Upper lobe of right lung (tissue), 1 donor: ENCODE measurements at places on chromosomes 12 and 14.

DNA sequence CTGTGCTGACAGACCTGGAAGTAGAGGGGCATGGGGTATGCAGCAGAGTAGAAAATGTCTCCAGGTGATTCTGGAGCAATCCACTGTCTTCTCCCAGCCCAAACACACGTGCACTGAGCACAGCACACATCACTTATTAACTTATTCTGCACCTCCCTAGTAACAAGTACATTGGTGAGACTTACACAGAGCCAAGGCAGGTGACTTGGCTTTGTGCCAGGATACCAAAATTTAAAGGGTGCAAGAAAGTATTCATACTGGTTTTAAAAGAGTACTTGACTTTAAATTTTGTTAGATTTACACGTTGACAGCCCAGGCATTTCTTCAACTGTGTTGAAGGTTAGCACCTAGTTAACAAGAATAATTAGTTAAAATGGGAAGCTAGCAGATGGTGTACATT is 11.1 kb upstream of the CARMIL3 start:
- no peaks in the 10 kb centered on the region for H3K27me3 ChIP-seq
- DNase-seq = no peak
- no peak overlapping the region for H3K4me3 ChIP-seq
- no peaks in the 10 kb centered on the region for H3K36me3 ChIP-seq

DNA sequence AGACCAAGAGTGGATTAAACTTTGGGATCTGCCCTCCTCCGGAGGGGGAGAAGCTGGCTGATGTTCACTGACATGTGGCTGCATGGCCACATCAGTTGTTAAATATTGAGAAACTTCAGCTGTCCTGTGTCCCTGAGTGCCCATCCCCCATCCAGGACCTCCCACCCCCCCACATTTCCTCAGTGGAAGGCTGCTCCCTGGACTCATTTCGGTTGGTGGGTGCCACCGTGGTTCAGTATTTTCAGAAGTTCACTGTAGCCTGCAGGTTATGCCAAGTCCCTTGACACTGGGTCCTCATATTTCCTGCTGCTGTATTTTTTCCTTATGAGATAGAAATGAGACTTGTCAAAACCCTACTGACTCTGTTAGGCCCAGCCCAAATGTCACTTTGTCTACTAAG is 302.4 kb downstream of the CACNA1C start:
- no peaks in the 10 kb centered on the region for H3K36me3 ChIP-seq
- no peak overlapping the region for H3K4me3 ChIP-seq
- H3K4me1 ChIP-seq = peaks cover 16% of the 10 kb centered on the region
- no peak for DNase-seq

DNA sequence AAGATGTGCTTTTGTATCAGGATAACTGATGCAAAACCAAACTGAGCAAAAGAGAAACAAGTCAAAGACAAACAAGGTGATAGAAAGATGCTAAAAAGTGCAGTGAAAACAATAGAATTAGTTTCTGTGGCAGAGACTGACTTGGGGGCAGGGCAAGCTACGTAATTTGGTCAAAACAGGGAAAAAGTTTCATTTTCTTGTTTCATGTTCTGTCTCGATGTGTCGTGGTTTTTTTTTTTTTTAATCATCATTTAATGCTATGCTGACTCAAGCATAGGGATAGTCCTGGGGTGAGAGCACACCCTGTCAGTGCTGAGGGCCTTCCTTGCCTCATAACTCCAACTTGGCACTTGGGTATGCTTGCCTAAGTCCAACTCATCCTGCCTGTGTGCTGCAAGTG is 144.1 kb upstream of the PTPRQ start:
- DNase-seq = no peak
- H3K27ac ChIP-seq = no peak overlapping the region
- no peaks in the 10 kb centered on the region for H3K36me3 ChIP-seq
- no peak overlapping the region for H3K4me3 ChIP-seq

GRCh38 chr12:48788854-48789775 is at the start of gene ADCY6:
ADCY6 (minus strand) TSS chr12:48789089; CDS start chr12:48783434, 5,655 bp downstream.
- DNase-seq = peak; percentile 92
- peak within 1 kb of the TSS; percentile 89 for H3K27ac ChIP-seq
- H3K27me3 ChIP-seq = no peaks in the 10 kb centered on the region
- peak within 1 kb of the TSS; percentile 85 for H3K4me3 ChIP-seq
- H3K4me1 ChIP-seq = peaks cover 12% of the 10 kb centered on the region
- no peaks in the 10 kb centered on the region for H3K36me3 ChIP-seq

DNA sequence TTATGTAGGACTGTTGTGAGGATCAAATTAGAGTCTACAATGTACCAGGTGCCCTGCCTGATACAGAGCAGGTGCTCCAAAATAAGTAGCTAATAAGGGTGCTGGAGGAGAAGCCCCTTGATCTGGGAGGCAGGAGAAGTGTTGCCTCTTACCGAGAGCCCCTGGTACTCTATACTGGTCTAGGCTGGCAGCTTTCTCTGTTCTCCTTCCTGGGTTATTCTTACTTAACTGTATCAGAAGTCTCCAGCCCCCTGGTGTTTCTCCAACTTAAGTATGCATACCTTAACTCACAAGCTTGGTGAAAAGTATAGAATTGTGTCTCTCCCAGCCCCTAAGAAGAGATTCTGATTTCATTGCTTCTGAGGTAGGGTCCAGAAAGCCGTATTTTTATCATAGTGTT is 254.9 kb downstream of the LRIG3 start:
- DNase-seq = no peak
- no peak overlapping the region for H3K4me3 ChIP-seq
- no peaks in the 10 kb centered on the region for H3K36me3 ChIP-seq
- no peaks in the 10 kb centered on the region for H3K27me3 ChIP-seq
- H3K27ac ChIP-seq = no peak overlapping the region

DNA sequence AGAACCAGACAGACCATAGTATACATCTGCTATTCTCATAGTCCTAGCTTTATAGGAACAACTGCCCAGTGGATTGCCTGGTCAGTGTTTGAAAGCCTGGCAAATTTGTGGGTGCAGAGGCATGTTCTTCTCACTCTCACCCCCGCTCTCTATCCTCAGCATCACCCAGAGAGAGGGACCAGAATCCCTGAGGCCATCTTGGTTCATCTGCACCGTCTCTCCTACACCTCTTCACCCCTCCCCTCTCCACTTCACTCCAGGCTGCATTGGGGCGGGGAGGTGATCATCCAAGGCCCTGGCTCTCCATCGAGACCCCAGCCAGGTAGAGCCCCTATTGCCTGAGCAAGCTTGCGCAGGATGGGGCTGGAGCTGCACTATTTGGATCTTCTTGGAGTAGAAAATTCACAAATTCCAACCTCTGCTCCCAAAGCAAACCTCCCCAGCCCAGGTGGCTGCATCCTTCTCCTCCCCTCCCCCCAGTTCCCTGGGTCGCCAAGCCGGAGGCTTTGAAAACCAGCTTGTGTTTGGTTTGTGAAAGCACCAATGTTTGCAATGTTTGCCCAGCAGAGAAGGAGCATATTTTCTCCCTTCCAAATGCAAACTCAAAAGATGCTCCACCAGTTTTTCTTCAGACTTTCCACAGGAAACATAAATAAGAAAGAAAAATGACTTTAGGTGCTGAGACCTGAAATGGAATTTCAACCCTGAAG is 18.6 kb upstream of the COL2A1 start:
- peaks cover 6% of the 10 kb centered on the region for H3K4me1 ChIP-seq
- no peak overlapping the region for H3K4me3 ChIP-seq
- no peak for DNase-seq
- no peaks in the 10 kb centered on the region for H3K36me3 ChIP-seq

DNA sequence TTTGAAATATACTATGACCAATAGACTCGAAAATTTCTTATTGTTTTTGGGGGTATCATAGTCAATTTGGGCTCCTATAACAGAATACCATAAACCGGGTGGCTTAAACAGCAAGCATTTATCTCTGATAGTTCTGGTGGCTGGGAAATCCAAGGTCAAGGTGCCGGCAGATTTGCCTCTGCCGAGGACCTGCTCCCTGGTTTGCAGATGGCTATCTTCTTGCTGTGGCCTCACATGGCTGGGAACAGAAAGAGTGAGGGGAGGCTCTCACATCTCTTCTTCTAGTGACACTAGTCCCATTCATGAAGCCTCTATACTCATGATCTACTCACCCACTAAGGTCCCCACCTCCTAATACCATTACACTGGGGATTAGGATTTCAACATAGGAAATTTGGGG is 70.7 kb downstream of the BORCS5 start:
- H3K27ac ChIP-seq = no peak overlapping the region
- no peaks in the 10 kb centered on the region for H3K36me3 ChIP-seq
- DNase-seq = no peak

DNA sequence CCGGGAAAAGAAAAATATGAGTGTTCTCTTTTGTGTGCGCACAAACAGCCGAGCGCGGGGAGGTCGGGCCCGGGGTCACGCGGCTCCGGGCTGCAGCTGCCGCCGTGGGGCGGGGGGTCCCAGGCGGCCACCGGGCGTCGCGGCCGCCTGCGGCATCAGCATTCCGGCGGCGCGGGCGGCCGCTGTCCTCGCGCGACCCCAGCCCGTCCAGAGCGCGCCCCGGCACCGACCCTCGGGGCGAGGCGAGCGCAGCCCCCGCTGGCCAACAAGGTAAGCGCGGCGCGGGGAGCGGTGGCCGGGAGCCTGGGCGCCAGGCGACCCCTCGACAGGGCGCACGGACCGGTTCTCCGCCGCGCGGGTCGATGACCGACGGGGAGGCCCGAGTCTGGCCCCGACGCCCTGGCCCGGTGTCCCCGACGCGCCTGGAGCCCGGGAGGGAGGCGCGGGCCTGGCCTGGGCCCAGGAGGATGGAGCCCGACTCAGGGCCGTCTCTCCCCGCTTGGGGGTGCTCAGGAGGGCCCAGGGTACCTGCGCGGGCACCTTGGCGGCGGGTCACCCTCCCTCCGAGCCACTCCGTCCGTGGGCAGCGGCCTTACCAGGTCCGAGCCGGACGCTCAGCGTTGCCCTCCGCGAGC is 103.9 kb upstream of the DIO3 start:
- H3K27me3 ChIP-seq = peaks cover 85% of the 10 kb centered on the region
- no peak overlapping the region for H3K27ac ChIP-seq
- H3K4me1 ChIP-seq = peaks cover 8% of the 10 kb centered on the region
- H3K36me3 ChIP-seq = no peaks in the 10 kb centered on the region
- no peak overlapping the region for H3K4me3 ChIP-seq
- peak; percentile 57 for DNase-seq

GRCh38 chr14:30999038-30999773 is 26.2 kb upstream of the AP4S1 start:
- H3K27ac ChIP-seq = no peak overlapping the region
- no peaks in the 10 kb centered on the region for H3K27me3 ChIP-seq
- H3K4me3 ChIP-seq = no peak overlapping the region
- no peaks in the 10 kb centered on the region for H3K36me3 ChIP-seq

- H3K36me3 ChIP-seq = no peaks in the 10 kb centered on the region
- peaks cover 23% of the 10 kb centered on the region for H3K27me3 ChIP-seq
- H3K4me1 ChIP-seq = peaks cover 20% of the 10 kb centered on the region
Observed at GRCh38 chr14:105168093-105168420, 519 bp downstream of the JAG2 start.

GRCh38 chr14:53591816-53592215 is 364.8 kb downstream of the BMP4 start:
- H3K4me1 ChIP-seq = no peaks in the 10 kb centered on the region
- no peak overlapping the region for H3K27ac ChIP-seq
- H3K36me3 ChIP-seq = no peaks in the 10 kb centered on the region
- H3K4me3 ChIP-seq = no peak overlapping the region
- DNase-seq = no peak
- H3K27me3 ChIP-seq = no peaks in the 10 kb centered on the region

DNA sequence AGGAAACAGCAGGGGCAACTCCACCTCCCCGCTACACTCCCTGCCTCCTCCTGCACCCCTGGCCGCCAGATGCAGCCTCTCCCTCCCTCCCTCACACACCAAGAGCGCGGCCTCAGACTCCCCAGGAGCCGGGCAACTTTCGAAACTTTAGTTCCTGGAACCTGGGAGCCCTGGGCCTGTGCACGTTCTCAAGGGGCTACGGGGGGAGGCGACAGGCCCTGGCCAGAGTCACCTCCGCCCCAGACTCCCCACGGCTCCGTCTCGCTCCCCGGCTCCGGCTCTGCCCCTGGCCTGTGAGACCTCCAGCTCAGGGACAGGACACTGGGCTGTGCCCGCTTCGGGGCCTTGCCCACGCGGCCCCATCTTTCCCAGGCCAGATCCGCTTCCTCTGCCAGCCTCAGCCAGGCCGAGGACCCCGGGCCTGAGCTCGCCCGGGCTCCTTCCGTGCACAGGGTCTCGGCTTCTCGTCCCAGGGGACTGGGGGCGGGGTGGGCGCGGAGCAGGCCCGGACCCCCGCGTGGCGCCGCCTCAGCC is 5.5 kb downstream of the AMN start:
- H3K27ac ChIP-seq = peak overlapping the region; percentile 83
- peaks cover 41% of the 10 kb centered on the region for H3K27me3 ChIP-seq
- H3K4me3 ChIP-seq = peak overlapping the region; percentile 52
- DNase-seq = peak; percentile 79
- peaks cover 23% of the 10 kb centered on the region for H3K4me1 ChIP-seq

GRCh38 chr14:69711881-69712560 is 54.9 kb upstream of the SRSF5 start:
- H3K27ac ChIP-seq = peak overlapping the region; percentile 79
- H3K36me3 ChIP-seq = peaks cover 39% of the 10 kb centered on the region
- no peaks in the 10 kb centered on the region for H3K27me3 ChIP-seq
- no peak for DNase-seq

DNA sequence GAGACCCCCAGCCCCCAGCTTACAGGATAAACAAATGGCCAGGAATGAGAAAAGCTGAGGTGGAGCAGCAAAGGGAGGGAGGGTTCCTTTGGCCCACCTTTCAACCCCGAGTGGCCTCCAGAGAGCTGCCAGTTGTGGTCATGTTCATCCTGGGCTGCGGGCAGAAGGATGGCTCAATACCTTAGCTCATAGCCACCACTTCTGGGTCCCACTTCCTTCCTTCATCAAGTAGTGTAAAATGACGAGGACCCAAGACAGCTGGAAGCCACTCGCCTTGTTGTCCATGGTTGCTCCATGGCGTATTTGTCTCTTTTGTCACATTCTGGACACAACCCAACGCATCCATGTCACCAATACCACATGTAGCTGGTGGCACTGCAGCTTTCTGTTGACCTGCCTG is 24.2 kb downstream of the CRACR2A start:
- no peak overlapping the region for H3K4me3 ChIP-seq
- peaks cover 11% of the 10 kb centered on the region for H3K4me1 ChIP-seq
- no peak for DNase-seq
- H3K27ac ChIP-seq = no peak overlapping the region
- H3K36me3 ChIP-seq = no peaks in the 10 kb centered on the region
- no peaks in the 10 kb centered on the region for H3K27me3 ChIP-seq

GRCh38 chr14:103961928-103962578 is 19.7 kb upstream of the RD3L start:
- no peaks in the 10 kb centered on the region for H3K27me3 ChIP-seq
- no peak overlapping the region for H3K27ac ChIP-seq
- DNase-seq = no peak
- no peaks in the 10 kb centered on the region for H3K36me3 ChIP-seq
- no peaks in the 10 kb centered on the region for H3K4me1 ChIP-seq

- H3K4me1 ChIP-seq = peaks cover 10% of the 10 kb centered on the region
- no peaks in the 10 kb centered on the region for H3K36me3 ChIP-seq
- DNase-seq = peak; percentile 80
Observed at GRCh38 chr12:132327336-132328171, 1.8 kb downstream of the GALNT9 start.

GRCh38 chr12:21429994-21430393 is 7.5 kb upstream of the PYROXD1 start:
- no peak overlapping the region for H3K27ac ChIP-seq
- H3K36me3 ChIP-seq = no peaks in the 10 kb centered on the region
- no peak overlapping the region for H3K4me3 ChIP-seq
- DNase-seq = no peak

GRCh38 chr12:68559984-68560850 is 50.5 kb upstream of the RAP1B start:
- H3K36me3 ChIP-seq = no peaks in the 10 kb centered on the region
- H3K4me1 ChIP-seq = peaks cover 11% of the 10 kb centered on the region
- no peak overlapping the region for H3K4me3 ChIP-seq
